ENCODE measurements at places on chromosomes 6 and 20. TPM values are rescaled to one million over a fixed set of nuclear protein-coding genes. Genes with fewer than 3 reads are reported as not detected.

- DNase-seq = no peak
- H3K36me3 ChIP-seq = no peaks in the 10 kb centered on the region
- no peaks in the 10 kb centered on the region for H3K4me1 ChIP-seq
- no peak overlapping the region for H3K4me3 ChIP-seq
- H3K27me3 ChIP-seq = peaks cover 20% of the 10 kb centered on the region
Measured at GRCh38 chr6:7489376-7489775, 52.1 kb upstream of the DSP start.

NRSN1 gene
- total RNA-seq = not detected

- H3K27me3 ChIP-seq = no peaks in the 10 kb centered on the region
- H3K27ac ChIP-seq = peak within 1 kb of the TSS; percentile 100
- peaks cover 33% of the 10 kb centered on the region for H3K36me3 ChIP-seq
Measured at GRCh38 chr6:152982904-152983636, at the start of gene FBXO5. FBXO5 (minus strand) TSS chr6:152983041; CDS start chr6:152982959, 82 bp downstream.

DNA sequence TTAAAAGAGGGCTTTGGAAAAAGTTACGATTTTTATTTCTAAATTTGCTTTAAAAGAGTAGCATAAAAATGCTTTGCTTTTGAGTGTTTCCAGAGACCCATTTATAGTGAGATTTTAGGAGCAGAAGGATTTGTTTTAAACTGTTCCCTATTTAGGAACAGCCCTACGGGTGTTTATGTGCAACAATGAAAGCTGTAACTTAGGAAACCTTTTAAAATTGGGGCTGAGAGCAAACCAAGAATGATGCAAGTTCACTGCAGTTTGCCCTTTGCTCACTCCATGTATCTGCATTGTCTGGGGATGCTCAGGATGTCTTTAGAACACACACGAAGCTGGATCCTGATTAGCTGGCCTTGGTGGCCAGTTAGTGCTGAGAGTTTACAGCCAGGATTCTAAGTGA lies 40.9 kb downstream of the GHRH start:
- DNase-seq = no peak
- no peak overlapping the region for H3K27ac ChIP-seq
- H3K36me3 ChIP-seq = peaks cover 37% of the 10 kb centered on the region
- H3K4me3 ChIP-seq = no peak overlapping the region
- H3K4me1 ChIP-seq = peaks cover 6% of the 10 kb centered on the region

- peak overlapping the region; percentile 19 for H3K4me3 ChIP-seq
- no peaks in the 10 kb centered on the region for H3K36me3 ChIP-seq
- H3K27ac ChIP-seq = no peak overlapping the region
Measured at GRCh38 chr6:9520417-9521151, 894.3 kb downstream of the TFAP2A start.

SLC29A1 gene
- 122 TPM for total RNA-seq

GRCh38 chr6:167238694-167239467 lies 52.2 kb upstream of the UNC93A start:
- H3K27ac ChIP-seq = no peak overlapping the region
- no peak overlapping the region for H3K4me3 ChIP-seq
- no peak for DNase-seq
- no peaks in the 10 kb centered on the region for H3K36me3 ChIP-seq
- peaks cover 5% of the 10 kb centered on the region for H3K27me3 ChIP-seq

DNA sequence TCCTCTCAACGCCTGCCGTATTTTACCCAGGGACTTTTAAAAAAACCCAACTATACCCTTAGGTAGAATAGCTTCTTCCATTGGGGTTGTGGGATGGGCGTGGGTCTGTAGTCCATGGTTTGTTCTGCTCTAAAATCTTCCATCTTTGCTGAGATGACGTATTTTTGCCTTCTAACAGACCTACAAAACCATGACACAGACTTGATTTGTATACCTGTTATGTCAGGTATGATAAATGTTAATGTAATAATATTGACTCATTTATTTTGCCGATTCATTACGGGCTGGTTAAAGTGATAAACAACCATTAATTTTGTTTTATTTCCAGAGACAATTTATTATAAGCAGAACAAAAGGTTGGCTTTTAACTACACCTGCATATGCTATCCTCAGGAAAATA lies 48.7 kb downstream of the UST start:
- no peak overlapping the region for H3K4me3 ChIP-seq
- H3K27ac ChIP-seq = no peak overlapping the region
- no peaks in the 10 kb centered on the region for H3K4me1 ChIP-seq
- no peaks in the 10 kb centered on the region for H3K36me3 ChIP-seq

DNA sequence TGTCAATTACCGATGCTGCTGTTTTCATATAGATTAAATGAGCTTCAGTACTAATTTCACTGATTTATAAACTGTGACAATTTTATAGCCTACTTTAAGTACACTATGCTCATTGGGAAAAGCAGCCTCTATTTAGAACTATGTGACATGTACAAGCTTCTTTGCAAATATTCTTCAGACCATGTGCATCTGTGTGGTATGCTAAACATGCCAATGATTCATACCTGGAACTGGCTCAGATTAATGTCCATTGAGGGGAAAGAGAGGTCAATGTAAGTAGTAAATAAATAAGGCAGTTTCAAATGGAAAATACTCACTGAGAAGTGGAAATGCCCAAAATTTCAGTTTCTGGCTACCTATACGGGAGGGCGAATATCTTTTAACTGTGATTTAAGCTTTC lies 777.7 kb downstream of the C6orf118 start:
- DNase-seq = no peak
- no peaks in the 10 kb centered on the region for H3K36me3 ChIP-seq
- no peaks in the 10 kb centered on the region for H3K27me3 ChIP-seq
- H3K4me1 ChIP-seq = no peaks in the 10 kb centered on the region
- no peak overlapping the region for H3K27ac ChIP-seq

- no peak overlapping the region for H3K27ac ChIP-seq
- H3K27me3 ChIP-seq = no peaks in the 10 kb centered on the region
- H3K36me3 ChIP-seq = peaks cover 4% of the 10 kb centered on the region
- no peak overlapping the region for H3K4me3 ChIP-seq
- no peak for DNase-seq
Measured at GRCh38 chr6:134196568-134197193, 121.2 kb downstream of the SGK1 start.

- no peak for DNase-seq
- no peaks in the 10 kb centered on the region for H3K27me3 ChIP-seq
- H3K27ac ChIP-seq = peak overlapping the region; percentile 96
- H3K4me3 ChIP-seq = peak overlapping the region; percentile 89
Measured at GRCh38 chr20:63896264-63897105, 1.6 kb downstream of the DNAJC5 start.

DNA sequence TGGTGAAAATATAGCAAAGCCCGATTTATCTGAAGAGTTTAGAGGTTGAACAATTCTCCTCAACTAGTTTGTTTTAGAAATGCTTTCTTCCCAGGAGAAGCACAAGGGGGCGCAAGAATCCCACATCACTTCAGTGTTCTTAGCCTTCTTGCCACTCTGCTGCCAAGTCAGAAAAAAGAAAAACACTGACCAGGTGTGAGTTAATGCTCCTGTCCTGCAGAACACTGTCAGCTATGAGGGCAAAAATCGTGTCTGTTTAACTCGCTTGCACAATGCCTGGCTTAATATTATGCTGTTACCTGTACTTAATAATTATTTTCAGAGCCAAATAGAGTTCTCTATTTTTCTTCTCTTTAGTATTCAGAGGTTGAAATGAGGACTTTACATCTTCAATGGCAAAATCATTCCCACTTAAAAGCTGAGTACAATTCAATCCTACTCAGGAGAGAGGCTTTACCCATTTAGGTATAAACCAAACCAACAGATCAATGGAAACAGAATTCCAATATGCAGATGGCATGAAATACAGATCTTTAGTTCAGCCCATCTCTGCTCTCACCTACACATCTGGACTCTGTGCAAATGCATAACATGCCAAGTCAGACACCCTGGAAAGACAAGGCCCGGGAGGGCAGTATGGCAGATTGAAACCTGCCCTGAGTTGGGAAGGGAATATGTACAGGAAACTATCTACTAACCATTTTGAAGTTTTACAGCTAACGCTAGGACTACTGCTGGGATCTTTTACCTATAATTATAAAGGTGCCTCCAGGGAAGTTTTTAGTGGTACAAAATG lies 71.4 kb upstream of the TULP1 start:
- no peak overlapping the region for H3K27ac ChIP-seq
- H3K4me3 ChIP-seq = no peak overlapping the region
- peaks cover 44% of the 10 kb centered on the region for H3K4me1 ChIP-seq
- H3K27me3 ChIP-seq = no peaks in the 10 kb centered on the region
- DNase-seq = peak; percentile 54

DNA sequence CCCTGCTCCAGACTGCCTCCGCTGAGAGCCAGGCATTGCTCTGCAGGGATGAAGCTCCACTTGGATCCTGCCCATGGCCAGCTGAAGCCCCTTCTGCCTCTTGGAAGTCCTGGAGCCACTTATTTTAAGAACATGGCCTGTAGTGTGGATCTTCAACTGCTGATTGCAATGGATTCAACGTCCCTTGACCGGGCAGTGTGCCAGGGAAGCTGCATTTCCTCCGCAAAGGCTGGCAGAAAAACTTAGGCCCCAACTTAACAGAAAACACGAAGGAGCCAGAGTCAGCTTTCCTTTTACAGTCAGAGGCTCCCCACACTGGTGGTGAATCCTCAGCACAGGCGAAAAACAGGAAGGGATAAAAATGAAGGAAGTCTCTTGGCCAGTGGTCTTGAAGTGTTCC lies 26.3 kb upstream of the FOXQ1 start:
- H3K4me3 ChIP-seq = no peak overlapping the region
- no peaks in the 10 kb centered on the region for H3K36me3 ChIP-seq
- H3K4me1 ChIP-seq = no peaks in the 10 kb centered on the region
- peaks cover 13% of the 10 kb centered on the region for H3K27me3 ChIP-seq

DNA sequence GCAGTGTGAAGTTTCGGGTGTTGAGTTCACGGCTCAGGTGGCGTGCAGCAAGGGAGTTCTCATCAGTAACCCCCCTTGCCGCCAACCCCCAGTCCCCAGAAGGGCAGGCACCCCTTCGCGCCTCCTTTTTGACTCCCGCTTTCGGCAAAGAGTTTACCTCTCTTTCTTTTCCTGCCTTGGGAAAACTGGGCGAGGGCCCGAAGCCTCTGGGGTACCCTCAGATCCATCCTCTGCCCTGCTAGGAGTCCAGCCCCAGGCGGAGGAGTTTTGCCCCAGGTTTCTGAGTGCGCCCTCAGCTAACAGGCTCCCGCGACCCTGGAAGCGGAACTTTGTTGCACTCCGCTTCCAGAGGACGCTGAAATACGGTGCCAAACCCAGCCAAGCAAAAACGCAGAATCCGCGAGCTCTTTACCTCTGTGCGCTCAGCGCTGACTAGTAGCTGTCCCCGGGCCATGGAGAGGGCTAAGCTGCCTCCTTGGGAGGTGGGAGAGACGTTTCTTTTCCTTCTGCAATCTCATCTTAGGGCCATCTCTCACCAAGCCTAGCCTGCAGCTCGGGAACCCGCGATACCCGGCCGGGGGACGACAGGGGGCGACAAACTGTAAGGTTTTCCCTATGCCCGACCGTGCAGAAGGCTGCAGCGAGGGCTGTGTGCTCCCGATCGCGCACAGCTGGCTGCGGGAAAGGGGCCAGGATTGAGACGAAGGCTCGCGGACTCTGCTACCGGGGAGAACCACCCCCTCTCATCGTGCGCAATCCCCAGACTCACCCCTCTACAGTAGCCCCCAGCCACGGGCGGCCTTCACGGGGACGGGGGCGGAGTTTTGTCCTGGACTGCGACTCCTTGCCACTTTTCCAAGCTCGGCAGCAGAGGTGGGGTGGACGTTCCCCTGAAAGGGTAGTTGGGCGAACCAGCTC lies 2.7 kb upstream of the PAX1 start:
- H3K36me3 ChIP-seq = no peaks in the 10 kb centered on the region
- no peak overlapping the region for H3K4me3 ChIP-seq
- H3K27me3 ChIP-seq = peaks cover 81% of the 10 kb centered on the region
- no peak overlapping the region for H3K27ac ChIP-seq
- peaks cover 8% of the 10 kb centered on the region for H3K4me1 ChIP-seq
- no peak for DNase-seq

DNA sequence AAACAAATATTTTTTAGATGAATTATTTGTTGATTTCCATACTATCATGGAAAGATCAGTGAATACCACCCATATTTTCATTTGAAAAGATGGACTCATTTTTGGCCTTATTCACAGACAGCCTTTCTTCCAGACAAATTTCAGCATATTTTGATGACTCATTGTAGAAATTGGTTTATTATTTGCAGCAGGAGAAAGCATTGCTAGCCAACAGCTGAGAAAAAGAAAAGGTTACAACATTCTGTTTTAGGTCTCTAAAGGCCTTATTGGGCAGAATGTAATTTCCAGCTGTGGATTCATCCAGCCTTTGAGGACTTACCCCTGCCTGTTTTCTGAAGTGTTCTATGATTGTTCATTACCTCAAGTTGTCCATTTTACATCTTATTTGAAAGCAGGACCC lies 201.9 kb downstream of the PLCB4 start:
- no peaks in the 10 kb centered on the region for H3K4me1 ChIP-seq
- no peak for DNase-seq
- no peak overlapping the region for H3K4me3 ChIP-seq
- no peaks in the 10 kb centered on the region for H3K27me3 ChIP-seq

- H3K36me3 ChIP-seq = no peaks in the 10 kb centered on the region
- peaks cover 10% of the 10 kb centered on the region for H3K27me3 ChIP-seq
- DNase-seq = no peak
- H3K4me1 ChIP-seq = no peaks in the 10 kb centered on the region
- no peak overlapping the region for H3K27ac ChIP-seq
- no peak overlapping the region for H3K4me3 ChIP-seq
Measured at GRCh38 chr20:57473246-57474048, 51.5 kb downstream of the CTCFL start.

DNA sequence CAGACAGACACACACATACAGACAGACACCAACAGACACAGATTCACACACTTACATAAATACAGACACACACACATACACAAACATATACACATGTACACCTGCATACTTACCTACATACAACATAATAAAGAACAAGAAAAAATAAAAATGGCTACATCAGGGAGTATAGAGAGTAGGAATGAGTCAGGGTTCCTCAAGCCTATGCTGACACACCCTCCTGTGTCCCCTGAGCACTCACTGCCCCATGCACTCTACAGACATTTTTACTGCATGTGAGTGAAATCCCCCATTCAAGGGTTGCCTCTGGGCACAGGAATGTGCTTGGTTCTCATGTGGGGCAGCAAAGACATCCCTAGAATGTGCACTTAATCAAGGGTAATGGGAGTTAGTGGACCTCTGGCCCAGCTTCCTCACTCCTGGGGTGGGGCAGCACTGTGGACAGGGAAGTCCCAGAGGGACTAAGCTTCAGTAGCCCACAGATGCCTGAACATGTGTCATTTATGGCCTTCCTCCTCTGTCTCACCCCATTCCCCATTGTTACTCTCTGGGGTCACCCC lies 185.9 kb upstream of the FOXA2 start:
- no peaks in the 10 kb centered on the region for H3K36me3 ChIP-seq
- no peak for DNase-seq
- no peaks in the 10 kb centered on the region for H3K4me1 ChIP-seq
- H3K27ac ChIP-seq = no peak overlapping the region
- no peak overlapping the region for H3K4me3 ChIP-seq

GRCh38 chr6:52983159-52983848 lies 11.8 kb downstream of the GSTA4 start:
- peak overlapping the region; percentile 78 for H3K27ac ChIP-seq
- peak overlapping the region; percentile 44 for H3K4me3 ChIP-seq
- DNase-seq = no peak
- peaks cover 74% of the 10 kb centered on the region for H3K4me1 ChIP-seq

- no peaks in the 10 kb centered on the region for H3K36me3 ChIP-seq
- DNase-seq = no peak
- H3K4me3 ChIP-seq = no peak overlapping the region
- H3K27ac ChIP-seq = no peak overlapping the region
Measured at GRCh38 chr6:68559716-68560115, 75.4 kb upstream of the ADGRB3 start.

UBD gene
- total RNA-seq = 0.93 TPM

GRCh38 chr20:14826543-14827313 lies 489.3 kb upstream of the FLRT3 start:
- no peaks in the 10 kb centered on the region for H3K27me3 ChIP-seq
- no peak overlapping the region for H3K27ac ChIP-seq
- H3K4me1 ChIP-seq = no peaks in the 10 kb centered on the region
- no peaks in the 10 kb centered on the region for H3K36me3 ChIP-seq
- no peak for DNase-seq
- H3K4me3 ChIP-seq = no peak overlapping the region

PET117 gene
- 16.7 TPM for total RNA-seq

Measured in activated T-helper 1 cell treated with anti-CD3 and anti-CD28 coated beads, Interleukin-12 subunit alpha, Interleukin-12 subunit beta, Interleukin-2, Interleukin-4 antibody, amounts not matched to agents 30 ng/mL and 10 ng/mL and 1 ng/mL, durations not matched to agents 14 hours and 24 hours and 36 hours (primary cell).